ENCODE measurements at places on chromosomes 6 and 20. TPM values are rescaled to one million over a fixed set of nuclear protein-coding genes. Genes with fewer than 3 reads are reported as not detected.

TRIM31 gene
- total RNA-seq = not detected

TFAP2A gene
- 0.72 TPM for total RNA-seq

HTR1E gene
- not detected for total RNA-seq

FRS3 gene
- 0.54 TPM for total RNA-seq

FRK gene
- total RNA-seq = under 0.01 TPM

PLAGL1 gene
- 23.3 TPM for total RNA-seq

SULF2 gene
- total RNA-seq = 0.28 TPM

LCA5 gene
- 2.0 TPM for total RNA-seq

VSTM2L gene
- 0.18 TPM for total RNA-seq

EPB41L2 gene
- 85.7 TPM for total RNA-seq

C20orf144 gene
- total RNA-seq = under 0.01 TPM

SOBP gene
- total RNA-seq = 1.1 TPM

OR2B3 gene
- total RNA-seq = not detected

SGK2 gene
- total RNA-seq = not detected

SYNDIG1 gene
- total RNA-seq = not detected

IL17F gene
- total RNA-seq = not detected

CGA gene
- total RNA-seq = not detected

TOX2 gene
- total RNA-seq = 1.1 TPM

ZNF391 gene
- total RNA-seq = 0.28 TPM

MUC21 gene
- total RNA-seq = not detected

FAM83B gene
- total RNA-seq = under 0.01 TPM

RHAG gene
- total RNA-seq = not detected

OXT gene
- not detected for total RNA-seq

SLC32A1 gene
- not detected for total RNA-seq

PLCB4 gene
- total RNA-seq = 28.3 TPM

SAMD5 gene
- 2.2 TPM for total RNA-seq

PPP1R16B gene
- not detected for total RNA-seq

HDGFL1 gene
- total RNA-seq = not detected

LPA gene
- total RNA-seq = not detected

GPR63 gene
- total RNA-seq = 0.36 TPM

Data from IMR-90 (cell line).